ENCODE measurements at places on chromosomes 12 and 14.

DNA sequence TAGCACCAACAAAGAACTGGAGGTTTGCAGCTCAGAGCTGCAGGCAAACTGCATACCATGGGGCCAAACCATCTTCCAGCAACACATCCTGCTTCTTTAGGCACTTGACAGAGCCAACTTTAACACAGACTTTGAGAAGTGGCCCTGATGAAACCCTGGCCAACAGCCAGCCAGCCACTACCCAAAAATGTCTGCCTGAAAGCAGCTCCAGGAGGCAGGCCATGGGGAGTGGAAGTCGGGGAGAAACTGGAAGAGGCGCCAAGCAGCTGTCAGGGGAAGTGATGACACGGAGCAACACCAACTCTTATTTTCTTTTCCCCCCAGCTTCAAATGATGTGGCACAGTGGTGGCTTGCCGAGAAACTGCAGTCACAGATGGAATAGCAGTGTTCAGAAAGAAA is 110.9 kb upstream of the PLXNC1 start:
- no peak for DNase-seq

GRCh38 chr12:88272456-88272855 is 130.3 kb downstream of the TMTC3 start:
- DNase-seq = no peak

GRCh38 chr12:128737292-128737966 is 86.3 kb downstream of the SLC15A4 start:
- DNase-seq = no peak

DNA sequence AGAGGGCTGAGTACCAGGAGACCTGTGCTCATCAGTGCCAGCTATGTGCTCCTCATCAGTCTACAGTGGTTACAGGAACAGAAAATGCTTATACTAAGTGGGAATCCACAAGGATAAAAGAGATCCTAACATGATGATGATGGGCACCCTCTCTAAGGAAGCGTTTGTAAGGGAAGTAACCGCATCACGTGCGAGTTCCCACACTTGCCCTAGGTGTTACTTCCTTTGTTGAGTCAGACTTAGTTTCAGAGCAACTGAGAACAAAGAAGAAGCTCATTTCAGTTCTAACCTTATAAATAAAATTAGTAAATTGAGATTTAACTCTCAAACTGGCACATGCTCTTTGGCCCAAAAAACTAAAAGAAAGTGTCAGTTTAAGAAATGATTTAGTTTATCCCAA is 956.4 kb upstream of the TMEM132C start:
- DNase-seq = no peak

- no peak for DNase-seq
These were observed 183.1 kb downstream of the ALG10 start for GRCh38 chr12:34205401-34205800.

GRCh38 chr12:47269916-47270315 is 190.2 kb upstream of the AMIGO2 start:
- DNase-seq = no peak

- DNase-seq = no peak
These were observed 39.4 kb upstream of the PTPRQ start for GRCh38 chr12:80404629-80405028.

DNA sequence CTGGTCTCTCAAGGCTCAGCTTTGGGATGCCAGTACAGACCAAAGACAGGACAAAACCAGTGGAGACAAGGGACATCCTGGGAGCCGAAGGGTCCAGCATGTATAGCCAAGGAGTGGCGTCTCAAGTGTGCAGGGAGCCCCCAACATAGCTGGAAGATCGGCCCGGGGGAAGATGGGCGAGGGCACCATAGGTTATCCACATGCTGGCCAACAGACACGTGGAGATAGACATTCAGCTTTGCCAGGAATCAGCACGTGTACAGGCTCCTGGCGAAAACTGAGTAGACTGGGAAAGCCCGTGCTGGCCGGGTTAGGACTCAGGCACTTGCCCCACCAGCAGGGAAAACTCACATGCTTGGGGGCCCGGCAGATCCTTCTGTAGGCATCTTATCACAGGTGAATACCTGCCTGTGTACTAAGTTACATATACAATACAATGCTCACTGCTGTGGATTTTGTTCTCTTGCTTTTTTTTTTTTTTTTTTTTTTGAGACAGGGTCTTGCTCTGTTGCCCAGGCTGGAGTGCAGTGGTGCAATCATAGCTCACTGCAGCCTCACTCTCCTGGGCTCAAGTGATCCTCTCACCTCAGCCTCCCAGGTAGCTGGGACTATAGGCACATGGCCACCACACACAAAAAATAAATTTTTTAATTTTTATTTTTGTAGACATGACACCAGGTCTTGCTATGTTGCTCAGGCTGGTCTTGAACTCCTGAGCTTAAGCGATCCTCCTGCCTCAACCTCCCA is 5.6 kb upstream of the ANKRD9 start:
- DNase-seq = no peak

Measured in left forelimb (tissue), 1 donor.